ENCODE measurements at places on chromosomes 3 and 15.

DNA sequence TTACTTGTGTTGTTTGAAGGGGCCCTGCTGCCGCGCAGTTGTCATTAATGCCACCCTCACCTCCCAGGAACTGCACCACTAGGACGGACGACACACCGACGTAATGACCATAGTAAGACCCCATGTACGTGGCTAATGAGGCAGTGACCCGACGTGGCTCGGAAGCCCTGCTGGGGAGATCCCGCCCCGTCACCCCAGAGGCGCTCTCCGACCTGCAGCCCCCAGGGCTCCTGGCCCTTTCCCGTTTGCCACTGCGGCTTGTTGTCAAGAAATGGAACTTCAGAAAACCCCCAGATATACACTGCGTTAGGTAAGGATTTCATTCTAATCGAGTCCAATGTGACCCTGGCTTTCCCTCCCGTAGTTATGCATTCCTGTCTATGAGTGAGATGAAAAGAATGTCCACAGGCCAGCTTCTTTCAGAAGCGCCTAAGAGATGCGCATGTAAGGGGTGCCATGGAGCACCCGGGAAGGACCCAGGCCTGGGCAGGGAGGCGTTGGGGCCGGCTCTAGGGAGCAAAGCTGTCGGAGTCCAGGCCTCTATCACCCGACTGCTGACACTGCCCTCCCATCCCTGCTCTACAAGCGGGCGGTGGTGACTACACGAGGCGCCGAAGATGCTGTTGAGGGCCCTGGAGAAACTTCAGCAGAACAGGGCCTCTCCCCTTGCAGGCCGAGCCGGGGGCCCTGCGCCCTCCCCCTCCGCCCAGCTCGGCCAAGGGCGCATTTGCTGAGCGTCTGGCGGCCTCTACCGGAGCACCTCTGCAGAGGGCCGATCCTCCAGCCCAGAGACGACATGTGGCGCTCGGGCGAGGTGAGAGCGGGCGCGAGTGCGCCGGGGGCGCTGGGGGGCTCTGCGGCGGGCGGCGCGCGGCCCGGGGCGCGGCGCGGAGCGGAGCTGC, at the start of gene GABRA5:
TSS of gene GABRA5 (plus strand) at position 765 of the 902 bp plus-strand sequence. CDS start 2,187 bp downstream, outside the sequence.
- peaks cover 14% of the 10 kb centered on the region for H3K4me1 ChIP-seq
- H3K27ac ChIP-seq, result no peak within 1 kb of the TSS
- no peaks in the 10 kb centered on the region for H3K36me3 ChIP-seq
- DNase-seq, result peak; percentile 30
- H3K27me3 ChIP-seq, result no peaks in the 10 kb centered on the region

DNA sequence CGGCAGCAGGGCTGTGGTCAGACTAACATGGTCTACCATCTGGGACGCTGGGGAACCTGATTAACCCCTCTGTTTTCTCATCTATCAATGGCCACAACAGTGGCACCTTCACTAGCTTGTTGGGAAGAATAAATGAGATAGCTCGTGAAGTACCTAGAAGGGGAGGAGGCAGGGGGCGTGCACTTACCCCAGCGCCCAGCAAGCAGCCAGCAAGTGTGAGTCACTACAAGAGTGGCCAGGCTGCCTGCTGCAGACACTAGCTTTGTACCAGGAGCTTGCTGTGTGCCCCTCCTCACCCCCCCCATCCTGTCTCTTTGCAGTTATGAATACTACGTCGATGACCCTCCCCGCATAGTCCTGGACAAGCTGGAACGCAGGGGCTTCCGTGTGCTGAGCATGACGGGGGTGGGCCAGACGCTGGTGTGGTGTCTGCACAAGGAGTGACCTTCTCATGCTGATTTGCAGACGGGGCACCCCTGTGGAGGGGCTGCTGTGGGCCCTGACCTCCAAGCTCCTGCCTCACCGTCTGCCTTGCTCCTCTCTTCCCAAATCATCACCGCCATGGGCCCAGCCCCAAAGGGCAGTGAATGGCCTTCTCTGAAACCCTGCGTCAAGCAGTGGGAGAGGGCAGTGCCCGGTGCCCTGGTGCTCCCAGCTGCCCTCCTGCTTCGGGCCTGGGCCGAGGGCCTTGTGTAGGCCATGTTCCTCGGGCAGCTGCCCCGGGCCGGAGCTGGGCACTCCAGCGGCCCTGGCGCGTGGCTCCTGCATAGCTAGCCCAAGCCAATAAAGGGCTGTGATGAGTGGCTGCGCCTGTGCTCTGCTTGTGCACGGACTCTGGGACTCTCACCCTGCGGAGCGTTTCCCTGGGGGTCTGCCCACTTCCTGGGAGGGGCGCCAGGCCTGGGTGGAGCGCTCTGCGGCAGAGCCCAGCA, 2.6 kb upstream of the C15orf62 start:
- peaks cover 49% of the 10 kb centered on the region for H3K4me1 ChIP-seq
- peaks cover 2% of the 10 kb centered on the region for H3K27me3 ChIP-seq
- H3K4me3 ChIP-seq, result no peak overlapping the region
- no peak for DNase-seq
- H3K27ac ChIP-seq, result no peak overlapping the region
- H3K36me3 ChIP-seq, result no peaks in the 10 kb centered on the region

DNA sequence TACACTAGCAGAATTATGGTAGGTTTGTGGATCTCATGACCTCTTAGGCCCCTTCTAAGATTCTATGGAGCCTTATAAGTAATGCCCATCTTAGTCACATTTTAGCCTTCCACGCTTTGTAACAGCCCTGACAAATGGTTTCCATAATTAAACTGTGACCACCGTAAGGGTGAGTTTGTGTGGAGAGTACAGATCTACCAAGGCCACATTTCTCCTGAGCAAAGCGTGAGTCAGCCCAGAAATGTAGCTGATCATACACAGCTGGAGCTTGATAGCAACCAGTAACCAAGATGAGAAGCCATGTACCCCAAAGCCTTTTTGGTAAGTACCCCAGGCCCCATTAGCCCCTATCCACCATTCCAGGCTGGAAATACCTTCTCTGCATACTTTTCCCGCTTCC, 31.7 kb downstream of the CHAC1 start:
- H3K4me3 ChIP-seq, result peak overlapping the region; percentile 75
- peaks cover 79% of the 10 kb centered on the region for H3K4me1 ChIP-seq
- H3K27me3 ChIP-seq, result peaks cover 6% of the 10 kb centered on the region

- H3K4me1 ChIP-seq, result peaks cover 56% of the 10 kb centered on the region
- H3K27me3 ChIP-seq, result no peaks in the 10 kb centered on the region
- peak overlapping the region; percentile 90 for H3K27ac ChIP-seq
- peaks cover 12% of the 10 kb centered on the region for H3K36me3 ChIP-seq
- DNase-seq, result no peak
- H3K4me3 ChIP-seq, result peak overlapping the region; percentile 10
Measured at GRCh38 chr3:42101481-42101880, 10.3 kb downstream of the TRAK1 start.

- no peak overlapping the region for H3K4me3 ChIP-seq
- no peak overlapping the region for H3K27ac ChIP-seq
- H3K4me1 ChIP-seq, result no peaks in the 10 kb centered on the region
Measured at GRCh38 chr3:56207922-56208321, 260.3 kb downstream of the ERC2 start.

DNA sequence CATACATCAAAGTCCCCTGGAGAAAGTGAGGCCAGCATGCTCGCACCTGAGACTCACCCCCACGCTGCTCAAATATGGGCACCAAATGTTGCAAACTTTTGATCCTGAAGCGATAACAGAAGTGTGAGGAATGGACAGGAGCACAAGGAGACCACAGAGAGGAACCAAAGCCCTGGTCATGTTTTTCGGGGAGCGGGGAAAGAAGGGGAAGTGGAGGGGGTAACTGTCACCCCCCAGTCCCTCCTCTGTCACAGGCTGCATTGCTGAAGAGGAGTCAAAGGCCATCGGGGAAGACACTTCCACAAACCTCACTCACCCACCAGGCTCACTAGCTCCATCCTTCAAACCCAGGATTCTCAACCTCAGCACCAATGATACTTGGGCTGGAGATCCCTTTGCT, 182.4 kb downstream of the UACA start:
- H3K27me3 ChIP-seq, result peaks cover 11% of the 10 kb centered on the region
- H3K36me3 ChIP-seq, result peaks cover 2% of the 10 kb centered on the region
- no peak overlapping the region for H3K27ac ChIP-seq
- DNase-seq, result no peak
- no peak overlapping the region for H3K4me3 ChIP-seq
- H3K4me1 ChIP-seq, result peaks cover 17% of the 10 kb centered on the region

All from HFFc6 (cell line).